Bronchial epithelial cell (primary cell): ENCODE measurements at places on chromosomes 5 and 9.

- DNase-seq: peak; percentile 42
These were observed 166.1 kb downstream of the MARCHF11 start for GRCh38 chr5:16013334-16014065.

GRCh38 chr9:119758241-119758640 is 389.0 kb upstream of the BRINP1 start:
- DNase-seq: no peak

- no peak for DNase-seq
These were observed 85.4 kb downstream of the IRX2 start for GRCh38 chr5:2666081-2666480.

DNA sequence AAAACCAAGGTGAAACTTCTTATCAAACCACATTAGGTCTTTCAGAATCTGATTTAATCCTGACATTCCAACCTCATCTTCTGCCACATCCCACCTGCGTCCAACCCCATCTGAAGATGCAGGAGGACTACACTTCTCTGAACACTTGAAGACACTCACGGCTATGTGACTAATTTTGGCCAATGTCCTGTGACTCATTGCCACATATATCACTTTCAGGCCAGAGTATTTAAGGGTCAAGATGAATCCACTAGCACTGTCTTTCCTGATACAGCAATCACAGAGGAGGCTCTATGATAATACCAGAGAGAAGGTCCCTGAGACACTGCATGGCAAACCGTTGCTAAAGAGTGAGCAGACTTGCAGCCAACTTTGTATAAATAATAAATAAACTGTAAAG is 323.4 kb downstream of the NR2F1-AS1 start:
- DNase-seq: peak; percentile 26

- no peak for DNase-seq
These were observed 110.4 kb downstream of the NFIB start for GRCh38 chr9:14203356-14204056.

DNA sequence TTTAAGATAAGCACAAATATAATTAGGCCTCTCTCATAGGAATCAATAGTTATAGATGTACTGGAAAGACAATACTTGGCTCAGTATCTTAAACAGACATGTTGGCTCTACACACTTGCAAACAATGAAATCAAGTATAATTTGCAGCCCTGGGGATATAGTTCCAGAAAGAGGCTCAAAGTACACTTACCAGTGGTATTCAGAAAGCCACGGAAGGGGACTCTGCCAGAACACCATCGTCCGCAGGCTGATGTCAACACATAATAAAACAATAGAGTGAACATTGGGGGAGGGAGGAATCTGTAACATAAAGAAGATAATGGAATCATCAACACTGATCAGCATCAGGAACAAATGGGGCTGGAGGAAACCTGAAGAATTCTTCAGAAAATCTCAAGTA is 31.2 kb upstream of the EBF1 start:
- DNase-seq: no peak

- DNase-seq: peak; percentile 78
These were observed 12.6 kb upstream of the KIF27 start for GRCh38 chr9:83933790-83934189.

DNA sequence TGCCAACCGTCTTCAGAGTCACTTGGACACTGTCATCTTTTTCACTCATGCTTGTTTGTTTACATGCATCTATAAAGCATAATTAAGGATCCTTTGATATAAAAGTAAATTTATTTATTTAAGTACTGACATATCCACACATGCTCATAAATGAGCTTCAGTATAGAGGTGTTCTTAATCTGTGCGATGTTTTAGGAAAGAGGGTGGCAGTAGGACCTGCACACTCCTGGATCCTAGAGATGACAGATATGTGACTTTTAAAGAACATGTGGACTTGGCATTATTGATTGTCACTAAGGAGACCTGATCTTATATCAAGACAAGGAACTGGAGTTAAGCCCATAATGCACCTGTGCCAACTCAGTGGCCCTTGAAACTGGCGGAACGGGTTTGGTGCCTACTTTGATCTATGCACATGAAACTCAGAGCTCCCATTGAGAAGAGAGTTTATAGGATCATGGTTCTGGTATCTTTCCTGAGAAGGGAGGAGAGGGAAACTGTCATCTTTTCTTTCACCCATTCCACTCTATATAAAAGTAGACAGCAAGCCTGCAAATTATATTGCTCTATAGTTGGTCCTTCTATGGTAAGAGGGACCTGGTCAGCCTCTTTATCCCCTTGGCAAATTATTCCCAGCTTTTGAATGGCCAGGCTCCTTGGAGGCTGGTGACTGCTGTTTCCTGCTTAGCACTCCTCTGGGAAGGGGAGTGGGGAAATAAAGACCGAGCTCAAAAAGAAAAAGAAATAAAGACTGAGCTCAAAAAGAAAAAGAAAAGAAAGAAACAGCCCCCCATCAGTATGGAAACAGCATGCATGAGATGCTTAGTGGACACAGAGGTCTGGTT is 57.8 kb upstream of the LIFR start:
- DNase-seq: peak; percentile 42

- no peak for DNase-seq
These were observed 36.2 kb upstream of the OR2S2 start for GRCh38 chr9:35993976-35994720.

DNA sequence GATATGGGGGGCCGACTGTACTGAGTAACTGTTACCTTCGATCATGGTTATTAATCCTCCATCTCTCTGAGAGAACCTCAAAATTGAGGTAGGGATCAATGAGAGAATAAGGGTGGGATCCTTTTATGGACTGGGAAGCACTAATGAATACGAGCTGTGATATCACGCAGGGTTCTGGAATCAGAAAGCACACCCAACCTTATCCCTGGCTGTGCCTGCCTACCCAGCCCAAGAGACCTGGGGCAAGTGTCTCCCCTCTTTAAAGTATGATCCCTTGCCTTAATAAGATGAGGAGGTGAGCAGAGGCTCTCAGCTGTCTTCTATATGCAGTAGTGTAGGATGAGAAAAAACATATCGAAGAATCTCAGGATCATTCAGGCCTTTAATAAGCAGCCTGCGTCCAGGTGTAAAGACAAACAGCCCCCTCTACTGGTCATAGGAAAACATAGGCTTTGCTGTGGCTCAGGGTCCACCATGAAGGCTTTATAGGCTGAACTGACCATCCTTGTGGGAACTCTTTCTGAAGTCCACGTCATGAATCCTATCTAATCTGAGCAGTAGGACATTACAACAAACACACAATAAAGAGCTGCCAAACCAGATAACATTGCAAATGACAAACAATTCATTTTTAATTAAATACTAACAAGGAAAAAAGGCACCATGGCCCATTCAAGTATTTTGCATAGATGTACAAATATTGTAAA is 16.8 kb downstream of the NIPAL4 start:
- DNase-seq: peak; percentile 65

- peak; percentile 84 for DNase-seq
These were observed 18.7 kb upstream of the LECT2 start for GRCh38 chr5:135973323-135974020.

DNA sequence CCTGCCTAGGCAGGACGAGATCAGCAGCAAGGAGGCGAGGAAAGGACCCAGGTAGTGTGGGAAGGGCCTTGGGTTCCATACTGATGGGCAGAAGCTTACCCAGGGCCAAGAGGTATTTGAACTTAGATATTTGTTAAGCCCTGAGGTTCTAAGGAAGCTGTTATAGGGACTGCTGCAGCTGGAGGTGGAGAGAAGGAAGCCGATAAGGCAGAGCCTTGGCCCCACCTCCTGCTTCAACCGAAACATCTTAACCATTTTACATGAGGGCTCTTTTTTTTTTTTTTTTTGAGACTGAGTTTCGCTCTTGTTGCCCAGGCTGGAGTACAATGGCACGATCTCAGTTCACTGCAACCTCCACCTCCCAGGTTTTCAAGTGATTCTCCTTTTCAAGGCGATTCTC is 8.6 kb upstream of the AQP3 start:
- no peak for DNase-seq

DNA sequence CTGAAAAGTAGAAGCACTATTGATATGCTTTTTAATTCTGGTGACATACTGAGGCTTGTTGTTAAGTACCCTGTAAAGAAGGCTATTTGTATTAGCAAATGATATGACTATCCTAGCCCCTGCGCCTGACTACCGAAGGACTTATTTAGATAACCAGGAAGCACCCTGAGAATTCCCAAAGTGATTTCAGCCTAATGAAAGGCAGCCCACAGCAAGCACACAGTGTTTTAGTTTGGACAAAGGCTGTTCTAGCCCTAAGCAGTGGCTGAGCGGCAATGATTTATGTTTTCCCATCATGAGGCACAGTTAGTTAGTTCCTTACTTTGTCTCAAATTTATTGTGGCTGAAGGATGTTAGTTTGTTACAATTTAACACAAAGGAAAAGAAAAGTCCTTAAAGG is 235.3 kb downstream of the KCTD16 start:
- no peak for DNase-seq

DNA sequence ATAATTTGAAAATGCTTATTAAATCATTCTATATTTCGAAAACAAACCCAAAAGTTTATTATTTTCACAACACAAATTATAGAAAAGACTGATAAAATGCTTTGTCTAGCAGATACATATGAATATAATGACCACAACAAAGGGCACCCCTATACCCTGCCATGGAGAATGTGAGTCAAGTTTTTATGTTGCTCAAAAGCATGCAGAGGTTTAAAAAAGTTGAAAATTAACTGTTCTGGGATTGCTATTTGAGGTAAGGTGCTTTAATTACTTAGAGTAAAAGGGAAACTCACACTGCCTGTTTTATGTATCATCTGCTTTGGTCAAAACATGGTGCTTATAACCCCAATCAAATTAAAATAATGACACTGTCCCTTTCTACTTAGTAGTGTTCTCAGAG is 41.0 kb downstream of the MLANA start:
- no peak for DNase-seq

- DNase-seq: no peak
These were observed 12.4 kb downstream of the NACC2 start for GRCh38 chr9:136082496-136083361.

- no peak for DNase-seq
These were observed 29.7 kb downstream of the MTMR12 start for GRCh38 chr5:32283061-32283460.

GRCh38 chr9:85729882-85730281 is 11.9 kb downstream of the AGTPBP1 start:
- no peak for DNase-seq

GRCh38 chr5:8633259-8633658 is 764.3 kb downstream of the MTRR start:
- DNase-seq: no peak

DNA sequence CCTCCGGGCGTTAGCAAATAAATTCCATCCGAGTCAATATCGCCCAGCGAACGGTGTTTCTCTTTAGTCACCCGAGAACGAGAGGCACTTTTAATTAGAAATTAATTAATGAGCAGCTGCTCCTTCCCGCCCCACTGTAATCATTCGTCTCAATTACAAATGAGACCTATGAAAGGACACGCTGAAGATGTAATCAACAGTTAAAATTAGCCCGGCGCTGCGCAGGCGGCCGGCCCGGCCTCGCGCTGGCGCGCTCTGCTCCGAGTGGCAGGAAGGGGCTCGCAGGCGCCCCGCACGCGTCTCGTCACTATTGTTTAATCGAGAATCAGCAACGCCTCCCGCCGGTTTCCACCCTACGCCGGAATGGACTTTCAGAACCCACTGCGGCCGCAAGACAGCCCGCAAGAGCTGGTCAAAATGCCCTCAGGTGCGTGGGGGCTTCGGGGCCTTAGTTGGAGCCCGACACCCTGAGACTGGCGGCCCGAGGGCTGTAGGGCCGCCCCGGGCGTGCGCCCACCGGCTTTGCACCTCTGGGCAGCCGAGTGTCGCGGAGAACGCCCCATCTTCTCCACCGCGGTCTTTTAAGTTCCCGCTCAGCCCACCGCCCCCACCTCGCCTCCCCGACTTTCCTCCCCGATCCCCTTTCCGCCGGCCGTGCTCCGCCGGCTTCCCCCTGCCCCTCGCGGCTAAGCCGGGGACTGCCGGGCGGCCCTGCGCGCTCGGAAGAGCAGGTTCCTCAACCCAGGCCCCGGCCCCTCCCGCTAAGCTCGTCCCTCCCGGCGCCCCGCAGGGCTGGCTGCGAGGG is 597 bp upstream of the IRX4 start:
- no peak for DNase-seq

DNA sequence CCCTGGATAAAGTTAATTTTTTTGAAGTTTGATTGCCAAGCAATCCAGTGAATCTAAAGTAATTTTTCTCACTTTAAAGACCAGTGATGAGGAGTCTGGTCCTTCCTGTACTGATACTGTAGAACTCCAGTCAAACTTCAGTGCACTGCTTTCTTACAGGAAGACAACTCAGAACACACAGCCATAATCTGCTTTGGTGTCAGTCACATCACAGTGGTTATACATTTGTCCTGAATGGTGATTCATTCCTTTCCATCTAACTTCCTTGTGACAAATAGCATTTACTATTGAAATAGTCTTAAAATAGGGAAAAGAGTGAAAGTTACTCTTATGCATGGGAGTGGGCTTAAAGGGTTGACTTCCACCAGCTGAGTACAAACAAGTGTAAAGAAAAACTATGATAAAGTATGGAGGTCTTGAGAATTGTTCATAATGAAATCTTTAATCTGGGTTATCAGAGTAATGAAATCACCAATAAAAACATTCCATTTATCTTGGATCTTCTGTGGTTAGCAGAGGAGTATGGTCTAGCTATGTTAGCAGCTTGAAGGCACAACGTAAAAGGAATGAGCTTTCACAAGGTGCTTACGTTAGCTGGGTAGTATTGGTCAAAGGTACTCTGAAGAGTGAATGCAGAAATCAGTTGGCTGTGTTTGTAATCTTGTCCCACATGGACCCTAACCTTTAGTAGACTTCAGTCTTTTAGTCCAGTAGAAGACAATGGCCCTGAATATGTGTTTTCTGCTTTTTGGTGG is 41.5 kb downstream of the DCP2 start:
- peak; percentile 33 for DNase-seq

DNA sequence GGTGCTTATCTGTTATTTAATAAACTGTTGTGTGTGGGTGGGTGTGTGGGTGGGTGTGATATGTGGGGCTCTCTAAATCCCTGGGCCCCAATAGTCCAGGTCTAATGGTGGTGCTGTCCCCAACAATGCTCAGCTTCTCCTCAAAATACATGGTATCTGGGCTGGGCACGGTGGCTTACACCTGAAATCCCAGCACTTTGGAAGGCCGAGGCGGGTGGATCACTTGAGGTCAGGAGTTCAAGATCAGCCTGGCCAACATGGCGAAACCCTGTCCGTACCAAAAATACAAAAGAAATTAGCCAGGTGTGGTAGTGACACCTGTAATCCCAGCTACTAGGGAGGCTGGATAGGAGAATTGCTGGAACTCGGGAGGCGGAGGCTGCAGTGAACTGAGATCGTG is 4.5 kb upstream of the ORM1 start:
- DNase-seq: no peak
